ENCODE measurements at places on chromosomes 13 and 19.

DNA sequence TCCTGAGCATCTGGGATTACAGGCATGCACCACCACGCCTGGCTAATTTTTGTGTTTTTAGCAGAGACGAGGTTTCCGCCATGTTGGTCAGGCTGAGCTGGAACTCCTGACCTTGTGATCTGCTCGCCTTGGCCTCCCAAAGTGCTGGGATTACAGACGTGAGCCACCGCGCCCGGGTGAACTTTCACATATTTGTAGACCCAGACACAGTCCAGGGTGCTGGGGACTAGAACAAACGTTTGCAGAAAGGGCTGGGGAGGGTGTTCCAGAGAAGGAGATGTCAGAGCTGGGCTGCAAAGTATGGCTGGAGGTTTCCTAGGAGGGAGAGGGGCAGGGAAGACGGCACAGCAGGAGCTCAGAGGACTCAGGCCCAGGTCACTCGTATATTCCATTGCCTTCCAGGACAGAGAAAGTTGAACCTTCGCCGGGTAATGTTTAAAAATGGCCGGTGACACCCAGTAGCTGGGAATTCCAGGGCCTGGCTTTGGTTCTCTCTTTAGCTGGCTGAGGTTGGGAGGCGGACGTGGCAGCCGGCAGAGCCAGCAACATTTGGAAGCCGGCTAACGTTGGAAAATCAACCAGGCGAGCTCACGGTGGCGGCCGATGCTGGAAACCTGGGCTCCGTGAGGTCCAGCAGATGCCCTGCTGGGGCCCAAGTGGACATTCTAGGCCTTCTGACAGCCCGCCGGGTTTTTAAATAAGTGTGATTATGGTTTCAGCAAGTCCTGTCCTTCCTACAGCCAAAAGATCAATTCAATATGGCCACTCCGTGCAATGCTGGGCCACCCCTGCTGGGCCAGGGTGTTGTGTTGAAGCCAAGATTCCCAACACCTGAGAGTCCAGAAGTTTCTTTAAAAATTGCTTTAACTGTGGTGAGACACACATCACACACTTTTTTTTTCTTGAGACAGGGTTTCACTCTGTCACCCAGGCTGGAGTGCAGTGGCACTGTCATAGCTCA is 41.5 kb downstream of the NFIC start:
- DNase-seq: no peak

- DNase-seq: no peak
Measured at GRCh38 chr19:39971380-39972035, 543 bp downstream of the PSMC4 start.

- DNase-seq: no peak
Measured at GRCh38 chr13:64723724-64724123, 2506.4 kb downstream of the PCDH9 start.

GRCh38 chr19:32817569-32818476 is 51.7 kb downstream of the SLC7A9 start:
- DNase-seq: no peak

- no peak for DNase-seq
Measured at GRCh38 chr13:32661685-32662084, 75.4 kb downstream of the PDS5B start.

GRCh38 chr19:51507192-51507591 is 5.6 kb upstream of the SIGLEC12 start:
- DNase-seq: no peak

- DNase-seq: peak; percentile 11
Measured at GRCh38 chr19:35673121-35673804, 6.9 kb downstream of the UPK1A start.

GRCh38 chr19:56972291-56972841 is 131.8 kb upstream of the PEG3 start:
- DNase-seq: no peak

DNA sequence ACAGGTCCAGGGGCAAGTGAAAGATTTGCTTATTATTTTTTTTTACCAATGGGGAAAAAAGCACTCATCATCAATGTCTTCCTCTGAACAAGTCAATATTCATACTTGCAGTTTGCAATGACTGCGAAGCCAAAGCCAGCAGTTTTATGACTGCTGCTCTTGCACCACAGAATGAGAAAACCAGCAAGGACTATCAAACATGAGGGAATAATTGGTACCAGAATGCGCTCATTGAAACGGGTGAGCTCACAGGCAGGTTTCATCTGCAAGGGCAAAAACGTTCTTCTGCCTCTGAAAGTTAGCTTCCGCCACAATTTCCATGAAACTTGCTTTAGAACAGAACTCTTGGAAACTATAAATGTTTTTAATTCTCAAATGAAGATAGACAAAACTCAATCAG is 5.5 kb downstream of the DLEU7 start:
- no peak for DNase-seq

GRCh38 chr13:102793611-102794355 is 5.0 kb downstream of the POGLUT2 start:
- DNase-seq: no peak

DNA sequence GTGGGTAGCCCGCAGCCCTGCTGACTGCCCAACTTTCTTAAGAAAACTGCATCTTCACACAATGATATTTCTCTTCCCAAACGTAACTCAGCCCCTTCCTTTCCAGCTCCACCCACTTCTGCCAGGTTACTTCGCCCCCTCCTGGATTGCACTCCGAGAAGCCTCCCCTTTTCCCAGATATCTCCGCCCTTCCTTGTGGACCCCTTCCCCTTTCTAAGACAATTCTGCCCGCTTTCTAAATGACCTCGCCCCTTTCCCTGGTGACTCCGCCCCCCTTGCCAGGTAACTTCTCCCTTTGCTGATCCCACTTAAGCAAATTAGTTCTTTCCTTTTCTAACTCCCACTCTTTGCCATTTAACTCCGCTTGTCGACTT is 2.6 kb downstream of the VSIG10L start:
- no peak for DNase-seq

DNA sequence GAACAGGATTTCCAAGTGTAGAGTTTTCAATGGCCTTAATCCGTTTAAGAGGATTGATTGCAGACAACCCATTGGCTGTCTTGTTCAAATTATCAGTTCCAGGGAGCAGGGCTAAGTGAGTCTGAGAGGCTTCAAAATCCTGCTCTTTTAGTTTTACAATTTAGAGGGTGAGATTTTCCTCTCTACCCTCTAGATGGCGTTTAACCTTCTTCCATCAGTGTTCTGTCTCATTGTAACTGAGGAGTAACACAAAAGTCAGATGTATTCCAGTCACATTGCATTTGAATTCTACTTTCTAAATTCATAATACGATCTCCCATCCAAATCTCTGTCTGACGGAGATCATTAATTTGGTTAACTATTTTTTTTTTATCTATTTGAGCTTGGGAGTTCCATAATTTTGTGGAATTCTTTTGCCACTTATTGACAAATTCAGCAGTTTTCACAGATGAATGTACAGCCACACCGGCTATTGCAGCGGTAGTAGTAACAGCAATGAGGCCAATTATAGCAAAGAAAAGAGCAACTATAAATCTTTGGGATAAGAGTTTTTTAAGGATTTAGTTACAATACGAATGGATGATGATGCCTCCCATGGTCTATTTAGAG is 7.8 kb upstream of the C19orf84 start:
- no peak for DNase-seq

- no peak for DNase-seq
Measured at GRCh38 chr13:108807841-108808240, 178.4 kb downstream of the MYO16 start.

- peak; percentile 84 for DNase-seq
Measured at GRCh38 chr19:8050274-8051096, 2.1 kb upstream of the CCL25 start.

GRCh38 chr13:93226623-93227279 is at the start of gene GPC6:
TSS of gene GPC6 (plus strand) at chr13:93226807.
- no peak for DNase-seq

DNA sequence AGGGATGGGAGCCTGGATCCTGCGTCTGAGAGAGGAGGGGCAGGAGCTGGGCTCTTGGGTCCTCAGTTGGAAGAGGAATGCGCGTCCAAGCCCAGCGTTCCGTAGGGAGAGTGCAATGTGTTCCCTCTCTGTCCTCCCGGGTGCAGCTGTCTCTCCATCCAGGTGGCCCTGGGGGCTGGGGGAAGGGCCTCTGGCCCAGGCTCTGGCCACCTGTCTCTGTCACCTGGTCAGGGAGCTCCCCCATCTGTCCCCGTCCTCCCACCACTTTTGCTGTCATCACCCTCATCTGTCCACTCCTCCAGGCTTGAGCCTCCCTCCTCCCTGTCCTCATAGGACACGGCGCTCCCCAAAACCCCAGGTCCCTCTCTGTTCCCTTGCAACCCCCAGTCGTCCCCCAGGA is 3.7 kb upstream of the SBK2 start:
- DNase-seq: no peak
